ENCODE measurements at places on chromosomes 2 and 18.
A peak's percentile ranks its signal among the peaks of the same experiment; 100 is the strongest.

DNA sequence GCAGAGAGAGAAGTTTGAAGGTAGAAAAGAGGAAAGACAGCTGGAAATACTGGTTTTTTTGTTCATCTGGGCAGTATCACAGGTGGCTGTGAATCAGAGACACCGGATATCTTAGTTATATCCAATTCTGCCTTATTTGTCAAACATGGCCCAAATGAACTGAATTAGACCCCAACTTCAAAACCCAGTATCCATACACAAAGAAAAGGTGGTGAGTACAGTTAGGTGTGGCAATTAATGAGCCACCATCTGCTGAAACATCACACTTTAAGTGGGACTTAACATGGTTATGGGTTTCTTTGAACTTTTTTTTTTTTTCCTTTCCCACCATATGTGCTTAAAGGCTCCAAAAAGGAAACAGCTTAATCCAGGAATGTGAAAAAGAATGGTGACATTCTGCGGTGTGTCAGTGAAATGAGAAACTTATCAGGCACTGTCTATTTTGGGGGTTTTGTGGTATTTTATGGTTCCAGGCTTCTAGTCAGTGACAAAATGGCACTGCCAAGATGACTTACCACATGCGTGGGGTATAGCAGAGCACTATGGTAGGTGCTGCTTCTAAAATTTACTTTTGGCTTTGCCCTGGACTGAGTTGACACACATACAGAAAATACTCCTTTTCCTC lies 5.0 kb upstream of the TMEM178A start:
- peak; percentile 19 for DNase-seq

DNA sequence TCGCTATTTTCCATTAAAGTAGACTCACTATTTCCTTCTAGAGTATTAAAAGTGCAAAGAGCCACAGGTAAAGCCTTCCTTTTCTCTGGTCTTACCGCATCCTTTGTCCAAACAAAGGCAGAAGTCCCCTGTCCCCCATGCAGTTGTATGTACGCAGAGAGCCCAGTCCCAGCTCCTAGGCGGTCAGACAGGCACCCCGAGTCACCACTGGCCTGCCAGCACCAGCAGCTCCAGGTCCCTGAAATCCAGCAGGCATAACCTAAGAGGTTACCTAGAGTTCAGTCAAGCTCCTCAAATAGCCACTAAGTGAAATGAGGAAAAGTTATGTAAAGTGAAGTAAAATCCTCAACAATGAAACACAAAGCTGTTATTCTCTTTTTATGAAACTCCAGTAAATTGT lies 60.4 kb upstream of the TWIST2 start:
- no peak for DNase-seq

GRCh38 chr2:105682401-105682800 lies 62.3 kb upstream of the NCK2 start:
- no peak for DNase-seq

DNA sequence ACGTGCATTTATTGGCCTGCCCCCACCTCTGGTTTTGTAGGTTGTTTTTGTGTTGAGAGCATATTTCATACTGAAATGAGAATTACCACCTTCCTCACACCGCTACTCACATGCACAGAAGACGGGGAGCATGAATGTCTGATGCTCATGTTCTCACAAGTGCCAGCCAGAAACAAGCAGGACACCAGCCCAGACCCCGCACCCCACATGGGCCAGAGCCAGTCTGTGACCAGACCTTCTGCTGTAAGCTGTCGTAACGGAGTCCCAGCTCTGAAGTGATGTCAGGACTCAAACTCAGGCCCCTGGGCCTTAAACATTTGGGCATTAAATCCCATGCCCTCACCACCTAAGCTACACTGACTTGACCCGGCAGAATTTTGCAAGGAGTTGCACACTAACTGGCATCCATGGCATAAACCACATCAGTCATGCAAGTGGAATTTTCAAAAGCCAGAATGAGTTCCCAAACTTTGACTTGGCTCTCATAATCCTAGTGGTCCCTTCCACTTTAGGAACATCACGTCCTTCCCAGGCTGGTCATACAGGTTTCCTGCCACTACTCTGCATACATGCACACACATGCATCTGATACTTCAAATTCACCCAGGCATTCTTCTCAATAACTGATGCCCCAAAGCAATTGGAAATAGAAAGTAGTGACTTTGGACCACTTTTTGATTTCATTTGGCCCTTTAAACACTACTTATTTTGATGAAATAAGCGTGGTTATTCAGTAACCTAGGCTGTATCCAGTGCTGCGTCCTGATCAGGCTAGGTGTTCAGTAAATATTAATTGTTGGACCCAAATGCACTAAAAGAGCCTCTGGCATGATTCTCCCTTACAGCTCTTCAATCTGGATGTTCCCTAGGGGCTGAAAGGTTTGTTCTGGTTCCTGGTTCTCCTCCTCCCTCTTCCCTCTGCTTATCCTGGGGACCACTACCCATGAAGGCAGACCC lies 223.1 kb upstream of the ID2 start:
- no peak for DNase-seq

DNA sequence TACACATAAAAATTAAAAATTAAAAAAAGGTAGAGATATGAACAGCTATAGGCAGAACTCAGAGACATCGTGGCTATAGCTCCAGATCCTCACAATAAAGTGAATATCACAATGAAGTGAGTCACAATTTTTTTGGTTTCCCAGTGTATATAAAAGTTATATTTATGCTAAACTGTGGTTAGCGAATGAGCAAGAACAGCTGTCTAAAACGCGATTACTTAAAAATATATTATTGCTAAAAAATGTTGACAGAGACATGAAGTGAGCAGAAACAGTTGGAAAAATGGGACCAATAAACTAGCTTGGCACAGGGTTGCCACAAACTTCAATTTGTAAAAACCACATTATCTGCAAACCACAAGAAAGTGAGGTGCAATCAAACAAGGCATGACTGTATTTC lies 551.7 kb upstream of the NETO1 start:
- no peak for DNase-seq

Data from iris pigment epithelial cell (primary cell).